Left hindlimb (tissue), 1 donor: ENCODE measurements at places on chromosomes 13 and 19.

- no peak for DNase-seq
These were observed 9.2 kb downstream of the PGPEP1 start for GRCh38 chr19:18349524-18350128.

- no peak for DNase-seq
These were observed 11.0 kb upstream of the BBC3 start for GRCh38 chr19:47241919-47242577.

- no peak for DNase-seq
These were observed 65.3 kb upstream of the RXFP2 start for GRCh38 chr13:31674051-31674450.

- no peak for DNase-seq
These were observed 51.0 kb downstream of the DIAPH3 start for GRCh38 chr13:60112771-60113170.

GRCh38 chr19:9986787-9987281 lies 23.5 kb downstream of the COL5A3 start:
- peak; percentile 71 for DNase-seq

GRCh38 chr13:59266478-59267063 lies 897.2 kb downstream of the DIAPH3 start:
- DNase-seq: no peak

DNA sequence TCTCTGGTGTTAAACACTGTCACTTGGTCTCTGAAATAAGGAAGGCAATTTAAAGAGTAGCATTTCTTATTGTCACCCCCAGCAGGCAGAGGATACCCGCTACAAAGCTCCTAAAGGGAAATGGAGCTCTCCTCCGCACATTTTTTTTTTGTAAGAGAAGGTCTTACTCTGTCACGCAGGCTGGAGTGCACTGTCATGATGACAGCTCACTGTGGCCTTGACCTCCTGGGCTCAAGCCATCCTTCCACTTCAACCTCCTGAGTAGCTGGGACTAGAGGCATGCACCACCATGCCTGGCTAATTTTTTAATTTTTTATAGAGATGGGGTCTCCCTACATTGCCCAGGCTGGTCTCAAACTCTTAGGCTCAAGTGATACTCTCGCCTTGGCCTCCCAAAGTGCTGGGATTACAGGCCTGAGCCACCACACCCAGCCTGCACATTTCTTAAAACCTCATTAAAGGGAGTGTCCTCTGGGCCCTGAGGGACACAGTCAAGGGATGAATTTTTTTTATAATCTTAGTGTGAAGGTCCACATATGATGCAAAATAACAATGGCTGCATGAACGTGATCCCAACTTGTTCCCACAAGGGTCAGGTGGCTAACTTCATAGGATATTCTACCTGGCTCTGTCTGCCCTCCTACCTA lies 32.1 kb downstream of the SLC25A30 start:
- DNase-seq: no peak

DNA sequence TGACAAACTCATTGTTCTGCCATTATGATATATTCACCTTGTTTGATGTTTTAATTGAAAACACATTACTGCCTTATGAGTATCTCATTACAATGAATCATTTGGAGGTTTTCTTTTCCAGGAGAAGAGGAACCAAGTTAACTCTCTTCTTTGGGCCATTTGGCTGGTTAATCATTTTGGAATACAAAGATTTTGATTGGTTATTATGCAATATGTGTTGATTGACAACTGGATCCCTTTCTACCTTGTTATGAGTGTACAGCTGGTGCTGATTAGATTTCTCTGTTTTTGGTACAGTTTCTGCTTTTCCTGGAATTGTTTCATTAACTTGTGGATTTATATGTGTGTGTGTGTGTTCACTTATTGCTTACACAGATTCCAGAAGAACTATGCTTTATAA lies 49.2 kb upstream of the RGCC start:
- no peak for DNase-seq

GRCh38 chr13:102940143-102940542 lies 94.3 kb downstream of the ERCC5 start:
- no peak for DNase-seq

GRCh38 chr13:78686461-78686860 lies 27.5 kb upstream of the OBI1 start:
- no peak for DNase-seq

DNA sequence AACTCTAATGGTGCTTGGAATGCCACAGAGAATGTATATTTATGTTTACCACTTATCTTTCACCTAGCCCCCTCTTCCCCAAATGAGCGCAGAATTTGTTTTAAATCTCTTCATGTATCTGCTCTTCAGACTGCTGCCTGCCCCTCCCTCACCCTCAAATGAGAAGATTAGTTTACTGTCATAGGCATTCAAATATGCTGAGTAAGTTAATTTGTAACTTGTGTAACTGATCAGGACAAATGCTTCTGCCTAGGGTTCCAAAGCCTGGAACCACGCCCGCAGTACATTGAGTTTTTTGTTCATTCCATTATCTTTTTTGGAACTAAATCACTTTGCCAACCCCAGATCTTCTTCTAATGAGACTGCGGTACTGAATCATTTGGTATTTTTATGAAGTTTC lies 74.5 kb downstream of the ATP8A2 start:
- DNase-seq: no peak

DNA sequence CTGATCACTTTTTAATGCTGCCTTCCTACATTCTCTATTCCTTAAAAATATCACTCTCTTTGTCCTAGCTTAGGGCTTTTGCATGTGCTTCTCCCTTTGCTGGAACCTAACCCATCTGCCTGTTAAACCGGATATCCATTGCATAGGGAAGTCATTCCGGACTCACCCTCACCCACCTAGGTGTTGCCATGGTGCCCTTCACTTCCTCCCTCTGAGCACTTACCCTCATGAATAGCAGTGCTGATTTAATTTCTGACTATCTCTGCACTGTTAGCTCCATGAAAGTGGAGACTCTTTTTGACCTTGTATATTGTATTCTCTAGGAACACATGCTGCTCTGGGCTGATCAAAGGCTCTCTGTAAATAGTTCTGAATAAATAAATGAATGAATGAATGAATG lies 401.9 kb downstream of the PCDH20 start:
- no peak for DNase-seq

DNA sequence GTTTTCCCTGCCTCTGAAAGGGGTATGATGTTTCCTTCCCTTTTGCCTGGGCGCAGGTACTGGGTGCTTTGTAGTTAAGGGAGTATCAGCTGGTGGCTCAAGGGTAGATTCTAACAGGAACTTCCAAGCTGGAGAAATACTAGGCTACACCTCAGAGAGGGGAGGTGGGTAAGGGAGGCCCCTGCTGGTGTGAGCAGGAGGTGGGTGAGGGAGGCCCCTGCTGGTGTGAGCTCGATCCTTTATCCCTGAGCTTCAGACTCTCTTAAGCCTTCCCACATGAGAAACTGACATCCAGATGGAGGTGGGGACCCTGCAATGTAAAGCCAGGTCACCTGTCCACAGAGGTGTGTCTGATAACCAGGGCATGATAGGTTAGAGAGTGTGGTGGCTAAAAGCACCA lies 32.1 kb downstream of the CYP2B6 start:
- DNase-seq: no peak

- DNase-seq: no peak
These were observed 483.4 kb upstream of the PCDH9 start for GRCh38 chr13:67713571-67713970.
